H9 (cell line): ENCODE measurements at places on chromosomes 1 and 21.

- peak; percentile 29 for DNase-seq
Measured at GRCh38 chr21:15210235-15210678, 145.5 kb upstream of the NRIP1 start.

- DNase-seq: no peak
Measured at GRCh38 chr1:66403007-66403731, 130.8 kb upstream of the SGIP1 start.

GRCh38 chr1:159239551-159240220 lies 35.0 kb downstream of the ACKR1 start:
- no peak for DNase-seq

DNA sequence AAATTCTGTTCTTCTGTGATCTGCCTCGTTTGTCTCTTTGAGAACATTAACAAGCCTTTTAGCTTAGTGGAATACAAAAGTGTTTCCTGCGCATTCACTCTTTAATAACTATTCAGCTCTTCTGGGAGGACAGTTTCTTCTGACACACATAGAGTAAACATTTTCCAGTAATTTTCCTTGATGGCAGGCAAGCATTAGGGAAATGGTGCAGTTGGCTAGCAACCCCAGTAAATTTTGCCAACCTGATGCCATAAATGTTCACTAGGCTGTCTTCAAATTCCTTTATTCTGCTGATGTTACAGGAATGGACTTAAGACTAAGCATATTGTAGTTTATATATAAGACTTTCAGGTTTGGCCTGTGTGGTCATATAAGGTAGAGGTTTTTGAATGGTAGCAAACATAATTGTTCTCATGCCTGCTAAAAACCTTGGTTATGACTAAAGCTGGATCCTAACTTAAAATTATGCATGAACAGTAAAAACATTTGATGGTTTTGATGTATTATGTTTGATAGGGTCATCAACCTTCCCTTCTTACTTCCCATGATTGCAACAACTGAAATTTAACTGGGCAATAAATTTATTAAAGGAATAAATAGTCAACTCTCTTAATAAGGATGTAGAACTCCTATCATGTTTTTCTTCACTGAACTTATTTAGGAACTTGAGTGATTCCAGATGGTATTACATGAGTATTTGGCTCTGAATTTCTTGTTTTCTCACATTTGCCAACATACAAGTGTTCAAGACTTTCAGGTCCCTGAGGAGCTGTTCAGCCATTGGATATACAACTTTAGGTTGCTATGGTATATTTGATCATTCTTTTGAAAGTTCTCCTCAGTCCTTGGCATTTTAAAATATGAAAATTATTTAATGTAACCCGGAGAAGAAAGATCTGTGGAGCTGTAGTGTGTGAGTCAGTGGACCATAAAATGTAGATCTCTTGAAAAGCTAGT lies 223.4 kb downstream of the FMN2 start:
- DNase-seq: no peak
